ENCODE measurements at places on chromosomes 7 and 10.

DNA sequence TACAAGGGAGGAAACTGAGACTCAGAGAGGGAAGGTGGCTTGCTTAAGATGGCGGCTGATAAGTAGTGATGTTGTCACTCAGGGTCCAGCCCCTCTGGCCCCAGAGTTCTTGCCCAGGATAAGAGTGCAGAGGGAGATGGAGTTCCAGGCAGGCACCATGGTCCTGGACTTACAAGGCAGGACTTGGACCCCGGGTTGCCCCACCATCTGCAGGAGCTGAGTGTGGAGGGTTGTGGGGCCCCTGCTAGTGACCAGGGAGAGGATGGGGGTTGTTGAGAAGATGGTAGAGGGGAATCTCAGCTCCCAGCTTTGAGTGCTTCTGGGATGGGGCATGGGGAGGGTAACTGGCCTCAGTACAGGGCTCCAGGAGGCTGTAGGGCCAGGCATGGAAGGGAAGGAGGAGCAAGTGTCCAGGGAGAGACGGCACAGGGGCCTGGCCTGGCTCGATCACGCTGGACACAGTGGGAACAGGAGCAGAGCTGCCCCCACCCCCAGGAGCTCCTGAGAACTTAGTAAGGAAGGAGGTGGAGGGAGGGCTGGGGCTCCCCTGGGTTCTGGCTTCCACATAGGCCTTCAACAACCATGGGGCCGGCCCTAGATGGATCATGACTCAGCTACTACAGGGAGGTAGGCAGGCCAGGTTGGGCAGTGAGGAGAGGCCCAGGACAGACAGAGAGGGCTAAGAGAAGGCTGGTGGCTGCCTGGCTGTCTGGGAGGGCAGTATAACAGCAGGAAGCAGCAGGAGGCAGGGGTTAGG is 28.2 kb downstream of the PPIF start:
- DNase-seq, result peak; percentile 63

DNA sequence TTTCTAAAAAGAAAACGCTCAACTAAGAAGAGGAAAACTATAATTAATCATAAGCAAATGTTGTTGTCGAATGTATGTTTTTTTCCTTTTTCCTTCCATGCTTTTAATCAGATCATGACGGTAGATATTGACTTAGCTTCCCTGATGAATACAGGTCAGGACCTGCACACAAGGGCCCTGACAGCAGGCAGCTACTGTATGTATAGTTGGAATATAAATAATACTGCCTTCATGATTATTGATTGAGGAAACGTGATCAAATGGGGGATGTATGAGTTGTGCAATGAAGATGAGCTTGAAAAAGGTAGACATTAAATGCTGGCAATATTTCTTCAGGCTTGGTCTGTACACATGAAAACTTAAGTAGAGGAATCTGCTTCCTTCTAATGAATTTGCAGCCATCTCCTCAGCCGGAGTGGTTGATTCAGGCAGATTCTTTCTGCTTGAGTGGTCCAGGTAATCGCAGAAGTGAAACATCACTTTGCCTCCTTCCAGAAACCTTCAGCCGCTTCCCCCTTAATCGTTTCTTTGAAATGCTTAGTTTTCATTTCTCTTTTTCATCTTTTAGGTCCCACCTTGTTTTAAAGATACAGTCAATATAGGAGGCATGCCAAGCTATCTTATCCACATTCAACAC is 656.5 kb downstream of the SDK1 start:
- no peak for DNase-seq

GRCh38 chr7:122885583-122886356 is 490 bp downstream of the CADPS2 start:
- peak; percentile 72 for DNase-seq

GRCh38 chr7:10655031-10655430 is 318.6 kb upstream of the PHF14 start:
- DNase-seq, result no peak

DNA sequence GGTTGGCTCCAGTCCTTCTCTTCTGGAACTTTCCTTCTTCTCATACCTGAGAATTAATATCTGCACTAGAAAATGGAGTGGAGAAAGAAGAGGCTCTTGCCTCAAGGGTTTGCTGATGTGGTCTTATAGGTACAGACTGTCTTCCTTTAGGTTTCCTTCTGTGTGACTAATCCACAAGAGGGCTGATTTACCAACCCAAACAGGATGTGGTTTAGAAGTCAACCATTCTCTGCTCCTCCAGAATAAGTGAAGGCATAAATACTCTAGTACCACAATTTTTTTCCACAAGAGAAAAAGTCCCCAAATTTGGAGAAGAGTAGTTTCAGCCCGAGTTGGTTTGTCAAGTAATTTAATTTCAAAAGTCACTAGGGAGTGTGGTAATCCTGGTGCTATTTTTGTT is 85.8 kb downstream of the NRP1 start:
- DNase-seq, result no peak

GRCh38 chr10:88236121-88236743 is 346.9 kb downstream of the RNLS start:
- no peak for DNase-seq

DNA sequence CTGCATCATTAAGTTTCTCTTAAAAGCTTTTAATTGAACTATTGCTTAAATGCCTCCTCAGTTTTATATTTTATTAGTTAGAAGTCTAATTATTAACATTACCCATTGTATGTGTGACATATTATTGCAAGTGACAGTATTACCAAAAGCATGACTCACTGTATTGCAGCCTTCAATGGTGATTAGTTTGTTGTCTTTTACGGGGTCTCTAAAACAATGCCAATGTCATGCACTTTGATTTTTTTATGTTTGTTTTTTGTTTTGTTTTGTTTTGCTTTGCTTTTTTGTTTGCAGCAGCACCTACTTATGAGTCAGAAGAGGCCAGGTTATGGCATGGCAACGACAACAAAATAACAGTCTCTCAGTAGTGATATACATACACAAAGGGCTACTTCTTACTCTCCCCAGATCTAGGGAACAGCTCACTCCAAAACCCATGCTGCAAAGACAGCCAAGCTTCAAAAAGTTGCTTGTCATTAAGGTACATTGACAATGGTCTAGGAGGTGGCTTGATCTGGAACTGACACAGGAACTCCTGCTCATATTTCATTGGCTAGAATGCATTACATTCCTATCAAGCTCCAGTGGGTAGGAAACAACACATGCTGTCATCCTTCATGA is 293.7 kb upstream of the POM121L12 start:
- DNase-seq, result no peak

DNA sequence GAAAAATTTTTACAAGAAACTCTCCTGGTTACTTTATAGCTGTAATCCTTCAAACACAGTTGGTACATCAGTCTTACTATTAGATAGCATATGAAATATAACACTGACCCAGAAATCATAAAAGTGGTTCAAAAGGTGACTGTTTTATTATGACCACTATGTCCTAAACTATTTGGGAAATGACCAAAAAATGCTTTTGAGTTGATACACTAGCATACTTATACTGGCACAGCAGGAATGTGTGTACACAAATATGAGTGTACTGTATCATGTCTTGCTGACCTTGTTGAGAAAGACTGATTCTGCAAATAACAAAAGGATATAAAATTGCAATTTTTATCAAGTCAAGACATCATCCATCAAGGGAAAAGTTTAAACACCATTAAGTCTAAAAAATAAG is 24.3 kb downstream of the CSTF2T start:
- DNase-seq, result no peak
